MCF 10A (cell line): ENCODE measurements at places on chromosomes 4 and X. TPM values are rescaled to one million over a fixed set of nuclear protein-coding genes. Genes with fewer than 3 reads are reported as not detected.

GRCh38 chr4:182838535-182838934 lies 78.7 kb downstream of the DCTD start:
- H3K36me3 ChIP-seq = no peaks in the 10 kb centered on the region
- no peak overlapping the region for H3K4me3 ChIP-seq
- no peak for DNase-seq
- no peak overlapping the region for H3K27ac ChIP-seq
- H3K4me1 ChIP-seq = peaks cover 2% of the 10 kb centered on the region
- peaks cover 11% of the 10 kb centered on the region for H3K27me3 ChIP-seq

DNA sequence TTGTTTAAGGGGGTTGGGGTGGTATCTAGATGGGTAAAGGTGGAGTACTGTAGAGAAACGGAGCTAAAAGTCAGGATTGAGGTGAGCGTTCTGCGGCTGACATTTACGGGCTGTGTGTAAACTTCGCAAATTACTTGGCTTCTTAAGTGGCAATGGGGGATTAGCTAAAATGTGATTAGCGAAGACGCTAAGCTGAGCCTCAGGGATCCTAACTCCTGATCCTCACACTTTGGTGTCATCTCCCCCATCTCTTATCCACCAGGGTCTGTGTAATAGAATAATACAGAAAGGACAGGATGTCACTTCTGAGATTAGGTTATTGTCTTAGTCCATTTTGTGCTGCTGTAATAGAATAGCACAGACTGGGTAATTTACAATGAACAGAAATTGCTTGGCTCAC lies 10.6 kb upstream of the FAT1 start:
- peaks cover 29% of the 10 kb centered on the region for H3K4me1 ChIP-seq
- no peak for DNase-seq
- no peak overlapping the region for H3K4me3 ChIP-seq

DNA sequence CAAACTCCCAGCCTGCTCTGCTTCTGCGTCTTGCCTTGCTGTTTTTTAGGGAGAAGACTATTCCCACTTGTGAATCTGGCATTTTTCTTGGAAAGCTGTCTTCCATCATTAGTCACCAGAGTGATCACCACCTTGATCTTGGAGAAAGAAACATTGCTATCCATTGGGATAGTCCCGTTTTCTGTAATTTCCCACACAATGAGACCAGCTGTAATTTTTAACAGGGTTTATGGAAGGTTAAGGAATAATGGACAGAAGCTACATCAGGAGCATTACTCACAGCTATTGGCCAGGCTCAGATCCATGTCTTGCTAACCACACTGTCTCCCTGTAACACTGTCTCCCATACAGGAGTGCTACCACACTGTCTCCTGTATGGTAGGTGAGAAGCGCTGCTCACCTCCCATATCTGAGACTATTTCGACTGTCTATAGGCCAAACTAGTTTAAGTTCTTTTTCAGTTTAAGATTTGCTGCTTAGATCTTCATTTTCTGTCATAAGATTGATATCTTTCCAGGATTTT lies 523.0 kb downstream of the SPRY1 start:
- H3K36me3 ChIP-seq = no peaks in the 10 kb centered on the region
- no peaks in the 10 kb centered on the region for H3K4me1 ChIP-seq
- no peak for DNase-seq
- H3K27ac ChIP-seq = no peak overlapping the region

DNA sequence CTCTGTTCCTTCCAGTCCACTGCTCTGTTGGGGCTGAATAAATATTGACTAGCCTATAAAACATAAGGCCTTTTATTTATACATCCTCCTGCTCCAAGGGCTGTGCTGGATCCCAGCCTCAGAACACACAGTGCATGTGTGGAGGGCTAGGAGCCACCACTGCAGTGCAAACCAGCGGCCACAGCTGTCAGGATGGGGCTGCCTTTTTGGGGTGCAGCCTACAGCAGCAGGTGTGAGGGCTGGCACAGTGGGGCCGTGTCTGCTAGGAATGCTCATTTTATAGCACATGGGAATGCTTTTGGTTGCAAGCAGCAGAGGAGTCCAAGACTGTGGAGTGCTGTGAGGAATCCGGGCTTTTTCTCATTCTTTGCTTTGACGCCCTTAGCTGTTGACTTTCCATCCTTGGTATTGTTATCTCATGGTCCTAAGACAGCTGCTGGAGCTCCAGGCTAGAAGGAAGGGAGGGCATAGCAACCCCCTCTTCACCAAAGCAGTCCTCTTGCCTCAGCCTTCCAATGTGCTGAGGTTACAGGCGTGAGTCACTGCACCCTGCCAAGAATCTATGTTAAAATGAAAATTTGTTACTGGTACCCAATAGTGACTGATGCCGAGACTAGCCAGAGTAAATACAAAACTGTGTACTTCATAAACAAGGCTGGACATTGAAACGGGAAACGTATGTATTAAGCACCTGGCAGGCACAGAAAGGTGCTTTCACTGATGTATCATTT lies 334.3 kb upstream of the GATB start:
- no peak overlapping the region for H3K4me3 ChIP-seq
- peaks cover 2% of the 10 kb centered on the region for H3K4me1 ChIP-seq
- no peak overlapping the region for H3K27ac ChIP-seq
- no peaks in the 10 kb centered on the region for H3K36me3 ChIP-seq

- H3K27me3 ChIP-seq = no peaks in the 10 kb centered on the region
- peak overlapping the region; percentile 80 for H3K27ac ChIP-seq
- peaks cover 36% of the 10 kb centered on the region for H3K4me1 ChIP-seq
Measured at GRCh38 chr4:39045827-39046221, 13.6 kb upstream of the TMEM156 start.

Gene CT45A3
- total RNA-seq = not detected in 2 replicates

GRCh38 chr4:37682701-37683401 lies 3.3 kb downstream of the RELL1 start:
- H3K27me3 ChIP-seq = no peaks in the 10 kb centered on the region
- H3K36me3 ChIP-seq = peaks cover 6% of the 10 kb centered on the region
- peak; percentile 24 for DNase-seq
- peaks cover 25% of the 10 kb centered on the region for H3K4me1 ChIP-seq
- H3K4me3 ChIP-seq = peak overlapping the region; percentile 6

- H3K27ac ChIP-seq = no peak overlapping the region
- no peaks in the 10 kb centered on the region for H3K27me3 ChIP-seq
- H3K4me3 ChIP-seq = peak overlapping the region; percentile 54
- peaks cover 7% of the 10 kb centered on the region for H3K4me1 ChIP-seq
- peak; percentile 54 for DNase-seq
Measured at GRCh38 chr4:112910109-112910736, 139.2 kb upstream of the ANK2 start.

GRCh38 chr4:168999809-169000208 lies 10.2 kb downstream of the CBR4 start:
- peaks cover 5% of the 10 kb centered on the region for H3K4me1 ChIP-seq
- no peak for DNase-seq

Gene BTC
- 1.7 and 4.0 TPM in 2 replicates for total RNA-seq

DNA sequence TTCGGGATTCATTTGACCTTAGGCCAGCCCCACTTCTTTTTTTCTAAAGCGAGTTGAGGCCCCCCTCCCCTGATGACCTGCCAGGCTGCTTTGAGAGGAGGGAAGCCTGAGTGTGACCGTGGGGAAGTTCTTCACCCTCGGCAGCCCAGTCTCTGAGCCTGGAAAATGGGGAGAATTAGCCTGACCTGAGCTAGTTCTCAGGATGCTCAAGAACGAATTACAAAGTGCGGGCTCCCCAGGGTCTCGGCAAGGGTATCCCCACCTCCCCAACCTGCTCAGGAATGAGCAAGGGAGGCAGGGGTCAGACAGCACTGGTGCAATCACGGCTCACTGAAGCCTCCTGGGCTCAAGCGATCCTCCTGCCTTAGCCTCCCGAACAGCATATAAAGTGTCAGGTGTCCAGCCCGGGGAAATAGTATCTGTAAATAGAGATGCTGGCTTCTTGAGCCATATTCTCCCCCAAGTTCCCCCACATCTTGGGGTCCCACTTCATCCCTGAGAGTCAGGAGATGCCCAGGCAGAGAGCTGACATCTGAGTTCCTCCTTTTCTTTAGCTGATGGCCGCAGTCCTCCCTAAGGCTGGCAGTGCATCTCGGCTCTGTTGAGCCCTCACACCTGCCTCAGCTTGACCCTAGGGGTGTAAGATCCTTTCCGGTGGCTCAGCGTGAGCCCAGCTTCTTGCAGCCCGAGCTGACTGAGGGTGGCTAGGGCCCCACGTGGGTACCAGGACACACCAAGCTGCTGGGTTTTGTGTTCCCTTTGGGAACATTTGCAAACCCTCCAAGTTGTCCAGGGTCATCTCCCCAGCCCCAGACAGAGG lies 1.6 kb downstream of the DUSP9 start:
- no peak for DNase-seq
- H3K27ac ChIP-seq = no peak overlapping the region
- H3K4me1 ChIP-seq = peaks cover 6% of the 10 kb centered on the region
- no peak overlapping the region for H3K4me3 ChIP-seq
- H3K36me3 ChIP-seq = no peaks in the 10 kb centered on the region

Gene CXorf49
- total RNA-seq = not detected in 2 replicates

DNA sequence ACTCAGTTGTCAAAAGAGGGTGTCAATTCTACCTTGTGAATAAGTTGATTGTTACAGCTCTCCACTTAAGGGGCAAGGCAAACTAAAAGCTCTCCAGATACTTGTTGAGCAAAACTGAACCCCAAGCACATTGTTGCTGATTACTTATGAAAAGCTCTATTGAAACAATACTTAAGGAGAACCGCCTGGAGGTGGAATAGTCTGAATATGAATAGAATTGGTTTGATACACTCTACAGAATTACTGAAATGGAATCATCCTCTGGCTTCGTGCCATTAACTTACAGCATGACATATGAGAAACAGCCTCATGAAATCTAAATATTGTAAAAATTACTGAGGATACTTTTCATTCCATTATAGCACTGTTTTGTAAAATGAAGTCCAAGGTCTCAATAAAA lies 127.0 kb upstream of the SH3RF1 start:
- no peaks in the 10 kb centered on the region for H3K4me1 ChIP-seq
- no peak overlapping the region for H3K27ac ChIP-seq
- H3K27me3 ChIP-seq = no peaks in the 10 kb centered on the region
- peaks cover 18% of the 10 kb centered on the region for H3K36me3 ChIP-seq

GRCh38 chr4:73051625-73052024 lies 17.9 kb downstream of the COX18 start:
- no peak overlapping the region for H3K4me3 ChIP-seq
- no peaks in the 10 kb centered on the region for H3K4me1 ChIP-seq
- no peak for DNase-seq

GRCh38 chr4:180640193-180640592 lies 1603.0 kb upstream of the TENM3 start:
- no peaks in the 10 kb centered on the region for H3K36me3 ChIP-seq
- no peak overlapping the region for H3K27ac ChIP-seq
- no peak for DNase-seq
- no peak overlapping the region for H3K4me3 ChIP-seq
- no peaks in the 10 kb centered on the region for H3K27me3 ChIP-seq
- peaks cover 3% of the 10 kb centered on the region for H3K4me1 ChIP-seq

DNA sequence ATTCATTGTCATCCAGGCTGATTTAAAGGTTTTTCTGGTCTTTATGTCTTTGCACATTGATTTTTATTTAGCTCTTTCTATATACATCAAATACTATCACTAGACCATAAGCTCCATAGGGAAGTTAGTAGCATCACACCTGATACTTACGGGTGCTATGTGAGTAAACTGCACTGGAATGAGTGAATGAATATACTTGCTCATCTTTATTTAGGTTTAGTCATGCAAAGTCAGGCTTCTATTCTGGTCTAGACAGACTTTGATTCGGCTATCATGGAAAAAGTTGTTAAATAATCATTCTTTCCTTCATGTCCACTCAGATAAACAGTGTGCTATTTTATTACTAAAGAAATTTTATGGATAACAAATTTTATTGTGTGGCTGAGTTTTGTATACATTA lies 457.8 kb upstream of the PCDH7 start:
- no peaks in the 10 kb centered on the region for H3K27me3 ChIP-seq
- H3K27ac ChIP-seq = no peak overlapping the region
- peaks cover 5% of the 10 kb centered on the region for H3K4me1 ChIP-seq
- H3K36me3 ChIP-seq = no peaks in the 10 kb centered on the region

Gene ASB11
- total RNA-seq = not detected in 2 replicates

Gene FAM47E
- total RNA-seq = 1.0 TPM in 2 replicates

DNA sequence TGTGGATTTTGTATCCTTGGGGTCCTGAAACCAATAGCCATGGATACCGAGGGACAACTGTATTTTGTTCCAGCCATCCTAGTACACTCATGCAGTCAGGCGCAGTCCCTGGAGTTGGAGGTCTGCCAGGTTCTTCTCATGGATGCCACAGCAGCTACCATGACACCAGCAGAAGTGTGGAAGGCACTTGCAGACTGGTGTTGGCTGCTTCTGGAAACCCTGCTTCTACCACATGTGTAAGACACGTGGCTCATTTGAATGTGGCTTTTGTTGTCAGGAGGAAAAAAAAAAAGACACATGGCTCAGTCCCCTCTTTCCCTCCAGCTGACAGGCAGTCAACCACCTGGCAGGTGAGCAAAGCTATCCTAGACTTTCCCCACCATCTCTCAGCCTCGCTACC lies 19.4 kb downstream of the DRD5 start:
- no peak overlapping the region for H3K27ac ChIP-seq
- no peak for DNase-seq
- no peaks in the 10 kb centered on the region for H3K27me3 ChIP-seq
- no peak overlapping the region for H3K4me3 ChIP-seq
- no peaks in the 10 kb centered on the region for H3K4me1 ChIP-seq
- H3K36me3 ChIP-seq = no peaks in the 10 kb centered on the region

Gene OSTC
- 175 and 214 TPM in 2 replicates for total RNA-seq

Gene SHISA3
- total RNA-seq = not detected in 2 replicates

DNA sequence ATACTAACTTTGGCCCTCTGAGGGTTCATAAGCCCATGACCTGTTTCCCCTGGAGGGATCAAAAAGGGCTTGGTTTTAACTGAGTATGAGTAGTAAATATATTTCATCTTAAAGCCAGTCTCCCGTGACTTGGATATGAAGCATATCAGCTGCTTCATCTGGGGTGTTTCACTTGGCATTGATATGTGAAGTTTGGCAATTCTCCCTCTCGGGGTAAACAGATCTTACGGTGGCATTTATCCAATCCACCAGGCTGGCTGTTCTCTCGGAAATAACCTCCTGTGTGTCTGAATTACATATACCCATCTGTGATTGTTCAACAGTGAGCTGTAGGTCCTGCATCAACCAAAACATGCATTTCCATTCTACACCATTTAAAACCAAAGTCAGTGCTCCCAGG lies 130.7 kb downstream of the ADAM29 start:
- DNase-seq = peak; percentile 30
- no peak overlapping the region for H3K4me3 ChIP-seq
- no peaks in the 10 kb centered on the region for H3K27me3 ChIP-seq
- H3K27ac ChIP-seq = no peak overlapping the region
- H3K36me3 ChIP-seq = no peaks in the 10 kb centered on the region

GRCh38 chr4:36209941-36210649 lies 34.2 kb downstream of the ARAP2 start:
- H3K27ac ChIP-seq = no peak overlapping the region
- DNase-seq = no peak
- H3K27me3 ChIP-seq = no peaks in the 10 kb centered on the region
- peaks cover 5% of the 10 kb centered on the region for H3K4me1 ChIP-seq
- peaks cover 5% of the 10 kb centered on the region for H3K36me3 ChIP-seq

- H3K4me1 ChIP-seq = no peaks in the 10 kb centered on the region
- H3K27me3 ChIP-seq = no peaks in the 10 kb centered on the region
- H3K4me3 ChIP-seq = no peak overlapping the region
- DNase-seq = no peak
Measured at GRCh38 chr4:81684352-81684751, 212.6 kb upstream of the RASGEF1B start.

- peaks cover 12% of the 10 kb centered on the region for H3K27me3 ChIP-seq
- H3K4me1 ChIP-seq = no peaks in the 10 kb centered on the region
- no peak for DNase-seq
- no peak overlapping the region for H3K4me3 ChIP-seq
Measured at GRCh38 chr4:116665716-116666115, 419.7 kb downstream of the TRAM1L1 start.
